ENCODE measurements at places on chromosomes 2 and 18. TPM values are rescaled to one million over a fixed set of nuclear protein-coding genes. Genes with fewer than 3 reads are reported as not detected.

- no peak for DNase-seq
These were observed 499.9 kb downstream of the ZEB2 start for GRCh38 chr2:144020047-144020446.

DNA sequence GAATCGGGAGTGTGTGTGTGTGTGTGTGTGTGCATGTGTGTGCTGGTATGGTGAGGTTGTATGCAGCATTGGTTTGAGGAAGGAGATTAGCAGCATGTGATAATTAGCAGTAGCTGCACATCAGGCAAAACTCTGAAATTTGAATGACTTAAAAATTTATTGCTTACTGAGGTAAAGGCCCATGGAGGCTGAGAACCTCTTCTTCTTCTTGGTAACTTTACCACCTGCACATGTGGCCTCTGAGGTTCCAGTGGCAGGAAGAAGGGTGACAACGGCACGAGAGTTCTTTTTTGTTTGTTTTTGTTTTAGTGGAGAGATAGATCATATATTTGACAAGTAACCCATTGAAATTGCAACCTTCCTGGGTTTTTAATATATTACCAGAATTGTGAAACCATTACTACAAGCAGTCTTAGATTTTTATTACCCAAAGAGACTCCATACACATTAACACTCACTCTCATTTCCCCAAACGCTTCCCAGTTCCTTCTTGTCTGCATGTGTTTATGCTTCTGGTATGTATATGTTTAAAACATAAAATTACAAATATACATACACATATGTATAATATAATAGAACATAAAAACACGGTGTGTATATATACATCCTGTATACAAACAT lies 292.1 kb downstream of the PTGR3 start:
- DNase-seq = no peak

Gene SERPINB13
- not detected for total RNA-seq

Gene HNMT
- not detected for total RNA-seq

Gene DLX1
- not detected for total RNA-seq

Gene CHRND
- not detected for total RNA-seq

Gene GPN1
- 41.2 TPM for total RNA-seq

GRCh38 chr2:64797881-64798575 lies 144.3 kb upstream of the SERTAD2 start:
- no peak for DNase-seq

- peak; percentile 42 for DNase-seq
These were observed 4.9 kb downstream of the KLHL30 start for GRCh38 chr2:238143239-238143951.

DNA sequence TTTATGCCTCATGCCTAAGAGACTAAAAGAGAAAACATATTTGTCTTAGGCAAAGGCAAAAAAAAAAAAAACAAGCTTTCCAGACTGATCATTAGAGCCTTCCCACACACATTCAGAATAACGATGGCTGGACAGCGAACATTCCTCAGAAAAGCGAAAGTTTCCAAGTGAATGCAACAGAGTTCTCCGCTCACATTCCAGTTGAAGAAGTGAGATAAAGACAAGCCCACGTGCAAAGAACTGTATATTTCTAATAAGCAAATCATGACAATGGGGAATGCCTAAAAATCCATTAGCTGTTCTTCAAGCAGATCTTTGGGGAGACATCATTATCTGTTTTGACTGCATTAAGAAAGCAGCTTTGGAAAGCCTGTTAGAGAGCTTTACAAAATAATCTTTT lies 347.9 kb downstream of the METTL4 start:
- no peak for DNase-seq

GRCh38 chr2:224174990-224175389 lies 135.9 kb upstream of the SERPINE2 start:
- no peak for DNase-seq

DNA sequence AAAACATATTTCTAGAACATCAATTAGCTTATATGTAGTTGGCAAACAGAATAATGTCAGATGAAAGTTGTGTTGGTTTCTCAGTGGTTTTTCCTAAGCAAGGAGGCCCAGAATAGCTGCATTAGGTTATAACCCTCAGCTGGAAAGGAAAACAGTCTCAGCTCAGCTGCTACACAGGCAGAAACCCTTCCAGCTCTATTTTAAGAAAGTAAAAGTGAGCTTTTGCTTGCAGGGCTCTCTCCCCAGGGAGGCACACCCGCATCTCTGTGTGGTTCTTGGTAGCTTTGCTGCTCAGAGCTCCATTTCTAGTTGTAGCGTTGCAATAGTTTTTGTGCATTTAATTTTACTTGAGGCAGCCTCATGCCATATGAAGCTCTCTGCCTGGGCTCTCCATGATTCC lies 54.6 kb downstream of the PIKFYVE start:
- no peak for DNase-seq

- DNase-seq = no peak
These were observed 111.5 kb downstream of the COMMD1 start for GRCh38 chr2:62016957-62017356.

Gene NEU2
- total RNA-seq = not detected

DNA sequence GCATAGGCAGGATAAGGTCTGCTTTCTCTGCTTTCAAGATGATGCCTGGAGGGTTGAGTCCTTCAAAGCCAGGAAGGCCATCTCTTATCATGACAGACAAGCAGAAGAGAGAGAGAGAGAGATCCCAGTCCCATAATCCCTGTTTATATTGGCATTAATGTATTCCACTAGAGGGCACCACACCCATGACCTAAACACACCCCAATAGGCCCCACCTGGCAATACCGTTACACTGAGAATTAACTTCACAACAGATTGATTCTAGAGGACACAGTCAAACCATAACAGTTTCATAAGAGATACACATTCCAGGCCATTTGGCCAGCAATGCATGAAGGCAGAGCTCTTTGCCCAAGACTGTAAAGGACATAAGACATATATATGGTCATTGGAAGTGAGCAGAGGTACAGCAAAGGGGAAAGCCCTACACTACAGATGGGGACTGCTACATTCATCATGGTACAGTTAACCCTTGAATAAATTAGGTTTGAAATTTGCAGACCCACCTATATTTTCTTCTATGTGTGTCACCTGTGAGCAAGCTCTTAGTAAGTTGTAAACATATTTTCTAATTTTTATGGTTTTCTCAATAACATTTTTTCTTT lies 1516.1 kb downstream of the RPIA start:
- DNase-seq = no peak

- DNase-seq = no peak
These were observed 19.8 kb downstream of the CREG2 start for GRCh38 chr2:101367508-101367907.

GRCh38 chr2:23135481-23136100 lies 249.4 kb upstream of the KLHL29 start:
- no peak for DNase-seq

- no peak for DNase-seq
These were observed 1.2 kb upstream of the ERFE start for GRCh38 chr2:238157506-238158017.

- DNase-seq = peak; percentile 85
These were observed 16.6 kb downstream of the THAP4 start for GRCh38 chr2:241620419-241620769.

DNA sequence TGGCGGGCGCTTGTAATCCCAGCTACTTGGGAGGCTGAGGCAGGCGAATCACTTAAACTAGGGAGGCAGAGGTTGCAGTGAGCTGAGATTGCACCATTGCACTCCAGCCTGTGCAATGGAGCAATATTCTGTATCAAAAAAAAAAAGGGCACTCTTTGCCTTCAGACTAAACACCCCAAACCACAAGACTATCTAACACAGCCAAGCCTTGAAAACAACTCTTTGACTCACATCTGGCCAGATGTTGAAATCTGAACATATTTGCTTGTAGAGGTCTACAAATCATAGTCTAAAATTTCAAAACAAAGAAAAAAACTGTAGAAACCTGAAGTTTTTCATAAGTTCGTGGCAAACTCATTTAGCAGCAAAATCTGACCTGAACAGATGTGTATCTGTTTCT lies 94.9 kb downstream of the FAM161A start:
- no peak for DNase-seq

DNA sequence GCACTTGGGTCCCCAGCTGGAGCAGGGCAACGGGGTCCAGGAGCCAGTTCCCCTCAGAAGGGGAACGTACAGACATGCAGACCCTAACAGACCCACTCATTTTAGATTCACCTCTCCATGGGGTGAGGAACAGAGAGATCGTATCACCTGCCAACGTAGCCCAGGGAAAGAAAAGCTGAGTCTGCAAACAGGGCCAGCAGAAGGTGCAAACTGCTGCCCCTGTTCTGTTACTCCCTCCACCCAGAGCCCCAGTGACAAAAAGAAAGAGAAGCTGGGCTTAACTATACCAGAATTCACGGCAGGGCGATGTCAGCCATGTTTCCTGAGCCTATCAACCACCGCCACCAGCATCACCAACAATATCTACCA lies 817 bp upstream of the HS1BP3 start:
- no peak for DNase-seq

GRCh38 chr18:66972681-66973080 lies 368.8 kb upstream of the CDH19 start:
- DNase-seq = no peak

Gene ALPG
- total RNA-seq = not detected

DNA sequence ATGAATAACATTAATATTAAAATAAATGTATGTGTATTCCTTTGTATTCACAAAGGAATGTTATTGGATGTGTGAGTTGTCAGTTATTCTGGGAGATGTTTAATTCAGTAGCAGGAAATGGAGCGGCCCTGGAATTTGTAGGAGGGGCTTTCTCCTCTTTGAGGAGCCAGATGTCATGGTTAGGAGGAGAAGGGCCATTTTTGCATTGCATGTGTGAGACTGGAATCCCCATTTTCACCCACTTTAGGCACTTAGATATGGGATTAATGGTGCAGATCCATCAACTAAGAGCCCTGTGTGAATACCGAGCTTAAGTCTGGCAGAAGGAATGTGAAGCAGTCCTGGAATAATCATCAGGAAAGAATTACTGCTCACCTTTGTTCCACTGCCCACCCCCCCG lies 439.2 kb downstream of the PARD3B start:
- no peak for DNase-seq

Gene MERTK
- total RNA-seq = 0.43 TPM

DNA sequence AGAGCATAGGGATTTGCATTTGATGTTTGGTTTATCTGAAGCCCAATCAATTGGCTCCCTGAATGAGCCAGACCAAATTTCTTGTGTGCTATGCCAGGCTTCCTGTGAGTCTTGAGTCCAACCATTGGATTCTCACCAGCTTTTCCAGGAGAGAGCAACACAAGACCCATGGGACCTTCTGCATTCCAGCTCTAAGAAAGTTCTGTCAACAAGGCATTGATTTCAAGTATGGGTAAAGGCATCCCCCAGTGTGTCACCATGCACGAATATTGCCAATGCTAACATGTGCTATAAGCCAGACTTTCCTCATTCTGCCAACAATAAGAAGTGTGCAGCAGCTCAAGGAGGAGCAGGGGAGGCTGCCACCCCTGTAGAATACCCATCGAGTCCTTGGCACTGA lies 266.6 kb downstream of the ETAA1 start:
- DNase-seq = no peak

Gene SIX3
- not detected for total RNA-seq

Gene GAREM1
- total RNA-seq = not detected

Gene SERTAD2
- 31.2 TPM for total RNA-seq
